ENCODE measurements at places on chromosomes 6 and 20. TPM values are rescaled to one million over a fixed set of nuclear protein-coding genes. Genes with fewer than 3 reads are reported as not detected.

Gene IBTK
- total RNA-seq: 31.2 TPM

Gene THBS2
- total RNA-seq: 56.0 TPM

Gene LGSN
- total RNA-seq: not detected

Gene PPP1R3G
- total RNA-seq: 1.3 TPM

Gene L3MBTL1
- 8.8 TPM for total RNA-seq
